LoVo (cell line): ENCODE measurements at places on chromosomes 12 and 14.

DNA sequence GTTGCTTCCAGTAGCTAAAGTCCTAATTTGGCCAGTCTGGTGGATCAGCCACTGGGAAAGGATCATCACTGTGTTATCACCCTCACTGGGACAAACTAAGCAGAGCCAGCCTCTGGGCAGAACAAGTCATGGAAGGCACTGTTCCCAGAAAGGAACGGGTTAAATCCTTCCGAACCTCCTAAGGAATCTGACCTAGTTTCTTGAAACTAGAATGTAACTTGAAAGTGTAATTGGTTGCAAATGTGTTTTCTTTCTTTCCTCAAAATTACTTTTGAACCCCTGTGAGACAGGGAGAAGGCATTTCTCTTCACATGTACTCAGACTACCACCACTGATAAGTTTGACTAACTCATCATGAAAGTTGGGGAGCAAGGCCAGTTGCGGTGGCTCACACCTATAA is 18.7 kb upstream of the KICS2 start:
- DNase-seq: no peak

DNA sequence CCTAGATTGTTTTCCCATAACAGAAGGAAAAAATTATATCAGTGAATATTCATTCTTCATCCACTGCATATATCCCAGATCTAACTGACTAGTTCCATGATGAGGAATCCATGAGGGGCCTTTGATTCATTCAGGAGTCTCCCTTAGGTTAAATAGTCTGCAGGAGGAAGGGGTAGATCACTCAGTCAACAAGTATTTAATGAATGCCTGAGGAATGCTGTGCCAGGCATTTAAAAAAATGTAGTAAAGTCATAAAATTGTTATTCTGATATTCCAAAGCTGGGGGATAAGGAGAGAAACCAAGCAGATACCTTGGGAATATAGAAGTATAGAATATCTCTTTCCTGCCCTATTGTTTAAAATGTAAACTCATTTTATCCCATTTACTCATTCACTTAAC is 216.2 kb upstream of the CAND1 start:
- no peak for DNase-seq

GRCh38 chr12:33670284-33670683 is 230.7 kb upstream of the SYT10 start:
- no peak for DNase-seq

- no peak for DNase-seq
These were observed 613.4 kb upstream of the ATP2B1 start for GRCh38 chr12:90322006-90322405.

- no peak for DNase-seq
These were observed 53.5 kb downstream of the SLC38A6 start for GRCh38 chr14:61034416-61035120.

- no peak for DNase-seq
These were observed 4.4 kb upstream of the TMTC2 start for GRCh38 chr12:82682326-82682725.

GRCh38 chr12:108691998-108692808 is 39.1 kb downstream of the CORO1C start:
- DNase-seq: no peak

DNA sequence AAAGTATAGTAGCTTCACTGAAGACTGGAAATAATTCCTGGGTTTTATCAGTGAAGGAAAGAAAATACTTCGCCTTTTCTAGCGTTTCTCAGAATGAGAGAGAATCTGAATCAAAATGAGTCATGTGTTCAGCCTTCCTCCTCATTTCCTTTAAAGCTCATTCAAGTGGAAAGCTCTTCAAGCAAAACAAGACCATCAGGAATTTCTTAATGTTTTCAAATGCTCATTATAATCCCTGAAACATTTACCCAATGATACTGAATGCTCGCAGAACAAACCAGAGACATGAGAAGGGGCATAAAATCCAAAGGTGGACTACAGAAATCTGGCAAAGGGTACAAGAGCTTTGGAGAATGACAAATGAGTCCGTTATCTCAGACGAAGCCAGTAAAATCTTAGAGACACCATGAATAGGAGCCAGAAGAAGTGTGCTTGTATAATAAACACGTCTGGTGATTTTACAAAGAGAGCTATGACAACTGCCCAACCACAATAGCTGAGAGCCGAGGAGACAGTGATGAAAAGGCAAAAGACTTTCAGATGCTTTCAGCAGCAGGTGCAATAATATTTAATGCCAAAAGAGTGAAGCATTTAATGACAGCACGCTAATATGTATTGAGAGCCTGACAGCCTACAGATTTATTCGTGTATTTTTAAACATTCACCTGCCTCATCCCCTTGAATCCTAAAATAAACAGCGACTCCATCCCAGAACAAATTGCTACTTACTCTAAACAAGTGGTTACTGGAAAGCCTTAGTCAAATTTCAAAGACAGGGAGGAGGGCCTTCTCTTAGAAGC is 19.0 kb downstream of the SPRING1 start:
- DNase-seq: no peak

- no peak for DNase-seq
These were observed 31.4 kb downstream of the JDP2 start for GRCh38 chr14:75459099-75459741.

DNA sequence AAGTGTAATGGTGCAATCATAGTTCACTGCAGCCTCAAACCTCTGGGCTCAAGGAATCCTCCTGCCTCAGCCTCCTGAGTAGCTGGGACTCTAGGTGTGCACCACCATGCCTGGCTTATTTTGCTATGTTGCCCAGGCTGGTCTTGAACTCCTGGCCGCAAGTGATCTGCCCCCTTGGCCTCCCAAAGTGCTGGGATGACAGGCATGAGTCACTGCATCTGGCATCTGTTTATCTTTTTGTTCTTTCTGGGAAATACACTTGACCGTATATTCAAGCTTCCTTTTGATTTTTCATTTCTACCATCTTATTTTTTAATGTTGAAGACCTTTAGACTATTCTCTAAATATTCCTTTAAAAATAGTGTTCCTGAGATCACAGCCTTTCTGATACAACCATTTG is 82.4 kb upstream of the OSBPL8 start:
- no peak for DNase-seq

DNA sequence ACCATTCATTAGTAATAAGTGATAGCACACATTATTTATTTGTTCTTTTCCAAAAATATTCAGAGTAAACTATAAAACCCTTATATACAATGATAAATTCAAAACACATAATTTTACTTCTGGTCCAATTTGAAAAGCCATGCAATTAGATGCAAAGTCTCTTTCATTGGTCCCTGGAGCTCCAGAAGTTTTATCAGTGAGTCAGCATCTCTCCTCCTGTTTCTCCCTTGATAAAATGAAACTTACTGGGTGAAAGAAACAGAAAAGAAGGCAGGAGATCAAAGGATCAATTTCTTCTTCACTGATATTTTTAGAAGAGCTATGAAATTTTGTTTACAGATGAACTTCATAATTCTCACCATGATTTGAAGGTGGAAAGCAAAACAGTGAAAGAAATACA is 47.5 kb downstream of the IFNG start:
- DNase-seq: no peak

DNA sequence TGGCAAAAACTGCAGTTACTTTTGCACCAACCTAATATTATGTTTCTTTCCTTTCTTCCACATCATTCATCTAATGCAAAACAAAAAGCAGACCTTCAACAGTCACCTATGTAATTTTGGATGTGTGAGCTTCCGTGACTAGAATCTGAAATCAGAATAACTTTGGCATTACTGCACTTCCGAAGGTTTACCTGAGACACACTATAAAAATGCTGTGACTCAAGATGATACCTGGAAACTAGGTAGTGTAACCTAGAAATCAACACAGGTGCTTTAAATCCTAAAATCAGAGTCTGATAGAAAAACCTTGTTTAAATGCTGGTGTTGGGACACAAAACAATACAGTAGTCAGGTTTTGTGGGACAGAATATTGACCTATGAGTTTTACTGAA is 2.2 kb downstream of the BTBD7 start:
- no peak for DNase-seq

GRCh38 chr14:104697892-104698583 is 8.6 kb downstream of the INF2 start:
- no peak for DNase-seq

- no peak for DNase-seq
These were observed 2.8 kb downstream of the RHNO1 start for GRCh38 chr12:2879853-2880252.

- no peak for DNase-seq
These were observed 76.9 kb upstream of the TMEM263 start for GRCh38 chr12:106878804-106879203.

DNA sequence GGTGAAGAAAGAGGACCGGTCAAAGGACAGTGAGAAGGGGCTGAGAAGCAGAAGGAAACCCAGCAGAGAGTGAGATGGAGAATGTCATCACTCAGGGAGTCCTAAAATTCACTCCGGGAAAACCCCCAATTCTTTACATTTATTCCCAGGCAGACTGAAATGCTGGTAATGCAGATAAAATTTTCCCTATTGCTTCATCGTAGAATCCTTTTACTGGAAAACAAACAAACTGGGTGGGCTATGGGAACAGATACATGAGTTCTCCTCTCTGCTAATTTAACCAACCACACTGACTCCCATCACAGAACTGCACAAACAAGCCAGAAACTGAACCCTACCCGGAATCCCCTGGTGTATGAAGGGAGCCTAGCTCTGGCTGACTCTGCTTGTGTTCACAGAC is 20.9 kb downstream of the HEBP1 start:
- no peak for DNase-seq

DNA sequence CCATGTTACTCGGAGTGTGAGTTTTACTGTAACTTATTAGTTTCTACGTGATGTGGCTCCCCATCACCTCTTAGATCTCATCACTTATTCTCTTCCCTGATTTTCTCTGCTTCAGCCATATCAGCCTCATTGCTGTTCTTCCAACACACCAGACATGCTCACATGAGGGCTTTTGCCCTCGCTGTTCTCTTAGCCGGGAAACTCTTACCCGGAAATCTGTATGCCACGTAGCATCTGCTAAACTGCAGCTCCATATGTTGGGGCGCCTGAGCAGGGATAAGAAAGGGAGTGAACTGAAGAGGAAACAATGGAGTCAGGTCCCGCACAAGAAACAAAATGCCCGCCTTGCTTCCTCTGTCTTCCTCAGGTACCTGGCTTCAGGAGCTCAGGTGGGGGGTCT is 16.6 kb downstream of the SMUG1 start:
- no peak for DNase-seq

- DNase-seq: no peak
These were observed 62.9 kb upstream of the PTPRQ start for GRCh38 chr12:80381121-80381520.

GRCh38 chr12:48815126-48816110 is 2.9 kb upstream of the CACNB3 start:
- peak; percentile 89 for DNase-seq

DNA sequence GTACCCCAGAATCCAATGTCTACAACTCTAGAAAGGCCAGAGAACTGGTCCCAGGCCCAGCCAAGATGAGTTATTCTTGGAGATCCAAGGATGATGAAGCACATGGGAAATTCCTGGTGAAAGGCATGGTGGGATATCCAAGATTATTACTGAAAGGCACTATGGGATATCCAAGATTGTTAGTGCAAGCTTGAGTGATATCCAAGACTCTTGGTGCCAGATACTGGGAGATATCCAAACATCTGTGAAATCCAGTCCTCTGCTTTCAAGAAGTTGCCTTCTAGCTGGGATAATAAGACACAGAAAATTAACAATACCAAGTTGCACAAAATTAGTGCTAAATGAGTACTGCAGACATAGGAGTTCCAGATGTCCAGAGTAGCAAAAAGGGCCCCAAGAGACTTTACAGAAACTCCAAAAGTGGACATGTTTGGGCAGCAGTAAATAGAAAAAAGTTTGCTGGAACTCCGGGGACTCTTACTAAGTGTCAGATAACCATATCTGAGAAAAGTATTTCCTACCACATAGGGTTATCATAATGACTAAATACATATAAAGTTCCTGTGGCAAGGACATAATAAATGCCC is 34.6 kb downstream of the PHLDA1 start:
- no peak for DNase-seq

GRCh38 chr12:101021442-101021841 is 188.6 kb downstream of the SLC5A8 start:
- no peak for DNase-seq

- no peak for DNase-seq
These were observed at the start of gene PIANP for GRCh38 chr12:6700646-6701051. Gene PIANP (minus strand): TSS chr12:6700815. CDS start chr12:6698061, 2,754 bp downstream.

DNA sequence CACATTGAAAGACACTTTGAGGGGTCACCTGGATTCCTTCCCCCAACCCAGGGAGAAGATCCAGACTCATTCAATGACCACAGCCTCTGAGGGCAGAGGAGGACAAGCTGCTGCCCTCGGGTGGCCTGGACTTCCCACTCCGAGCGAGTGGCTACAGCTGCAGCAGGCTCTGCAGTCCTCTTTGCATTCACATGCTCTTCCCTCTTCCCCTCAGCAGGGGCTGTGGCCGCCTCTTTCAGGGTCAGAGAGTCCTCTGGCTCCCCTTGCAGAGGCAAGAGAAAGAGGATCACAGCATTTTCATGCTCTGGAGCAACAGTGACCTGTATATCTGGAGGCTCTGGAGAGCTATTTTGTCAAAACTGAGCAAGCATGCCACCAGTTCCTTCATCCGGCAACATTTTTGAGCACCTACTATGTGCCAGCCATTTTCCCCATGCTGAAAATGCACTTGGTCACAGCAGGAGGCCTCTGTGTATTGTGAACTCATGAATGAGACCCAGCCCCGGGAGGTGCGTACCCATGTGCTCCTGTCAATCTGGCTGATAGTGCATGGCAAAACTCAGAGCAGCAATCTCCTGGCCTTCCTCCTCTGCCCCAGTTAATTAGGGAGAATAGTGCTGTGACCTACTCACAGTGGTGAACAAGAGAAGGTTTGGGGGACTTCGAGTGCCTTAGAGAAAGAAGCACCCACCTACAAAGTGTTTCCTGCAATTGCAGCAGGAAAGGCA is 42.9 kb upstream of the KCNA5 start:
- no peak for DNase-seq

- peak; percentile 97 for DNase-seq
These were observed 45.2 kb downstream of the NOC4L start for GRCh38 chr12:132189378-132190011.

- DNase-seq: no peak
These were observed 73.6 kb downstream of the CMKLR1 start for GRCh38 chr12:108265505-108265904.

GRCh38 chr12:91890742-91891141 is 254.9 kb downstream of the BTG1 start:
- DNase-seq: no peak

- no peak for DNase-seq
These were observed 20.4 kb upstream of the TMEM229B start for GRCh38 chr14:67508956-67509355.
